ENCODE measurements at places on chromosomes 12 and 14.

- DNase-seq: no peak
Observed at GRCh38 chr12:24562771-24563431, 386.0 kb downstream of the BCAT1 start.

DNA sequence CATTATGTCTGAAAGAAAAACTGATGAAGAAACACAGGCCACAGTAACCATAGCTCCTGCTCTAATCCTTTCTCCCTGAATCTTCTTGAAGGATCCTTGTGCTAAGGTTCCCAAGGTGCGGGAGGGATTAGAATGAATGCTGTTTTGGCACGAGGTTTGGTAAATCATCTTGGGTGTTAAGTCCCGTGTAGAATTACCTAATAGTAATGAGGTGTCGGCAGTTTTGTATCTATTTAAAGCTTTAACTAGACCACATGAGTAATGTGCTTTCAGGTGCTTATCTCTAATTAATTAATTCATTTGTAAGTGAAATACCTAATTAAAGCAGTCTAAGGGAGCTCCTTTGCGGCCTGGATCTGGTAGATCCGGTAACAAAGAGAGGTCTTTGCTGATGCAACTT is 53.9 kb downstream of the GNG2 start:
- DNase-seq: no peak

DNA sequence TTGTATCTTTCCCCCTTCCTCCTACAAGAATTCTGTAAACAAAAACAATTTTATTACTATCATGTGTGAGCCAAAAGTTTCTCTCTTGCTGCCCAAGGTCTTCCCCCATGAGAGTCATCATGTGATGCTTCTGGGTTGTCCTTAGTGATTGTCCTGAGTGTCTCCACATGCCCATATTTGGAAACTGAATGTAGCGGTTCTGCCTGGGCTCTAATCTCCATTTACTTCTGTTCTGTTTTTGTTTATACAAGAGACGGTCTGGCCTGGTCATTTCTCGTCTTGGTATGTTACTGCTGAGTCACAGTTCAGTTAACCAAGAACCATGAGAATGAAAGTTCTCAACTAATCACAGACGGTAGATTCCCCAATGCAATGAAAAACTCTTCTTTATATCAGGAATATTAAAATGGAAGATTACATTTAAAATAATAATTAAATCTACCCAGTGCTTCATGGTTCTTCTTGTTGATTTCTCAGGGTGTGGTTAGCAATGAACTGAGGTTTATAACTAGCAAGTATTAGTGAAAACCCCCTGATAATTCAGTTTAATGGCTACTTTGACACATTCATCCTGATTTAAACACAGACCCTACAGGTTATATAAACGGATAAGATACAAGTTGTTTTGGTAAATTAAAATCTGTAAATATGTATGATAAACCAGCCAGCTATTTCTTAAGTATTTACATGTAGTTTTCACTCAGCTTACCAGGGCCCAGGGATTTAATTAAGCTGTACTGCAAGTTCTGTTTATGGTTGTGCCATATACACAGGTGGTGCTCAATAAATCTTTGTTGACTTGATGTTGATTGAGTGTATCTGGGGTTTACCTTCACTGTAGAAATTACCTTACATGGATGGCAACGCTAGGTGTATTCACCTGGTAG is 81.1 kb downstream of the PELI2 start:
- no peak for DNase-seq

DNA sequence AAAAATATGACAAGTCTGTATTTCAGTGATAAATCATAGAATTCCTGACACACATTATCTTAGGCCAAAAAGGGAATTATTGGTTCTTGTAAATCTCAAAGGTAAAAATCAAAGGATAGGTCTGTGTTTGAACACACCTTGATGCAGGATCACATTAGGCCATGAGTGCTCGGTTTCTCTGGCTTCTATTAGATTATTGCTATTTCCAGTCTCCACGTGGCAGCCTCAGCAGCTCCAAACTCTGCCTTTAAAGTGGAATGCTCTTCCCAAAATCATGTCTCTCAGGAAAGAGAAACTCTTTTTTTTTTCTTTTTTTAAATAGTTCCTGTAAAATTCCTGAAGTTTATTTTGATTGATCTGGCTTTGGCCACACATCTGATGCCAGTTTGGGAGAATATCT is 105.6 kb upstream of the FRMD6 start:
- no peak for DNase-seq

DNA sequence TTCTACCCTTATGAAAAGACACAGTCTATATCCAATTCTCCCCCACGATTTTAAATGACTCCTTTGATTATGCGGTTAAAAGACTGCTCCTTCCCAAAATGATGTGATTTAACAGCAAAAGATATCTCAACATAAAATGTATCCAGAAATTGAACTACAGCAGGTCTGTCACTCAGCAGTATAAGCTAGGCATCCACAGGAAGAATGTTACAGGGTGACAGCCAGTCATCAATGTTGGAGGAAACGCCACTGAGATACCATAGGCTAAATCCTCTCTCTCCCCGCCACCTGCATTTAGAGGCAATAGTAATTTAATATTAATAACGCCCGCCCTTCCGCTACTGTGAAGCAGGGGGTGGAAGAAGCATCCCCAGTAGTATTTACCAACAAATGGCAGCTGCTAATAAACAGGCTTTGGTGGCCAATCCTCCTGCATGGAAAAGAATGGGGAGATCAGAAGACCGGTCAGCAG is 613 bp downstream of the RECQL start:
- no peak for DNase-seq

DNA sequence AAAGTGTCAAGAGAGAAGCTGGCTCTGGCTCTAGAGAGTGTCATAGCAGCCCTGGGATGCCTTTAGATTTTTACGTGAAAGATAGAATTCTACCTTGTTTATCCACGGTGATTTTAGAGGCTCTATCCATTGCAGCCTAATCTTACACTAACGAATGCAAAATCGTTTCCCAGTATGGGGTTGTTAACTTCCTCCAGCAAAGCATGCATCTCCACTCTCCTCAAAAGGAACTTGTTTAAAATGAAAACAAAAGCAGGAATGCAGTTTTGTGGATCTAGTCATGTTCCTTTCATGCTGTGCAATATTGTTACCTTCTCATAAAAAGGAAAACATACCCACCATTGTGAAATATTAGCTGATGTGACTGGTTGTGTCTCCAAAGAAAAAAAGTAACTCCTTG is 88.4 kb downstream of the ANO2 start:
- DNase-seq: no peak

DNA sequence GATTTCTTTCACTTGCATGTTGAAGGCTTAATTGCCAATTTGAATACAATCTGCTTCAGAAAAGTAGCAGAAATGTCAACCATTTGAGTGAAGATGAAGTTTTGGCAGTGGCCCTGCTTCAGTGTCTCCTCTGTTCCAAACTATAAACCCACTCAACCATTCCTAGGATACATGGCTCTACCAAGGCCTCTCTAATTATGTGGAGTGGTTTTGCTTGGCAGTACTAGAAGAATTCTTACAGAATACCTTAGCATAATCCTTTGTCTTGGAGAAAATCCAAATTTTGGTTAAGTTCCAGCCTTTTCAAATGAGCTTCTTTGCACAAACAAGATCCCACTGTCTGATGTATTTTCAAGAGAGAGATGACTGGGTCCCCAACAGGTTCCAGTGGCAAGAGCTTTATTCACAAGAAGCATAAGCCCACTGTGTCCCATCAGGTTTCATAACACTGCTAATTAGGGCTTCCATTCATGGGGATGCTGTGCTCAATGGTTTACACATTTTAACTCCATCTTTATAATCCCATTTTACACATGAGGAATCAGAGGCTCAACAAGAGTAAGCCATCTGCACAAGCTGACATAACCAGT is 234.5 kb downstream of the IPO8 start:
- DNase-seq: no peak

- no peak for DNase-seq
Observed at GRCh38 chr14:69208666-69209065, 17.4 kb downstream of the EXD2 start.

GRCh38 chr12:6942331-6942665 is 1.3 kb upstream of the RNU7-1 start:
- no peak for DNase-seq
